Kidney capillary endothelial cell (primary cell): ENCODE measurements at places on chromosomes 4 and X.

DNA sequence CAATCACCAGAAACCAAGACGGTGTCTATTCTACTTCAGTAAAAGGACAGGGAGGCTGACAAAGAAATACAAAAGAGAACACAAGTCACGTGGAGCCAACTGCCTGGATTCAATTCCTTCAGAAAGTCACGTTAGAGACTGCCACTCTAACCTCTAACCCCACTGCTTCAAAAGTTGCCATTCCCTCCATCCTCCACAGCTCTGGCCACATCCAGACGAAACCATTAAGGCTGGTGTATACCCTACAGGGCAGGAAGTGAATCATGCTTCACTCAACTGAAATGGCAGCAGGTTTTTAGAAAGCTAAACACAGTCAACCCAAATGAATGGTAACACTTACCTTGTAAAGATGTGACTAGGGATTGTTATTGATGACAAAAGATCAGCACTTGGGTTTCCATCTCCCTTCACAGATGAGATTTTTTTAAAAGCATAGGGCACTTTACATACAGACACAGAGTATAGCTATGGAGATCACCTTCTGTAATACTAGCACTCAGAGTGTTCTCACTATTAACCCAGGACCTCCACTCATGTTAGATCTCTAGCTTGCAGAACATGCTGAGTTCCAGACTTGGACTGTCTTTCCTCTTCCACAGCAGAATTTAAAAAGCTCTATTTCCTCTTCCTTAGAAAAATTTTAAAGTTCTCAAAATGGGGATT, 37.4 kb downstream of the MAML3 start:
- DNase-seq, result peak; percentile 62

DNA sequence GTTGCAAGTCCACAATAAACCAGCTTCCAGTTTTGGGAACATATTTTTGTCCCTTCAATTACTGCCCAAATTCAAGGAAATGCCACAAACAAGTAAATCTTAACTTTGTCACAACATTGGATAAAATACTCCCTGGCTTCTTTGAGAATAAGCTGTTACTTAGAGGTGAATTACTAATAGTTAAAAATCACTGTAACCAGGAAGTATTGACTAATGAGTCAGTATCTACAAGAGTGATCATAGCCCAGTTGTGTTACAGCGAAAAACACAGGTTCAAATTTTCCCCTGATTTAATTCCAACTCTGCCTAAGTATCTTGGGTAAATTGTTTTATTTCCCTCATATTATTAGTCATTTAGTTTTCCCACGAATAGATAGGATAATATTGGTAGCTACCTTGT, 291.2 kb upstream of the PPARGC1A start:
- no peak for DNase-seq

GRCh38 chr4:34950926-34951325, 1293.4 kb downstream of the ARAP2 start:
- no peak for DNase-seq

DNA sequence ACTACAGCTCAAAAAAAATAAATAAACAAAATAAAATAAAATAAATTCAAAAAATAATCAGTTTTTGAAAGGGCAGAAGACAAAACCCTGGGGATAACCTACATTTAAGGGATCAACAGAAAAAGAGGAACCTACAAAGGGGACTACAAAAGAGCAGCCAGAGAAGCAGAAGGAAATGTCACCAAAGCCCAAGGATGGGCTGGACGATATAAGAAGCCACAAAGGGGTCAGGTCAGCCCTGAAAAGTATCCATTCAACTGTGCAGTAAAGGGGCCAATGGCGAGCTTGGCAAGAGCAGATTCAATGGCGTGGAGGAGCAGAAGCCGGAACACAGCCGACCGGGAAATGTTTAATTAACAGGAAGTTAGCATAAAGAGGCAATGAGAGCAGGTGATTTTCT, 16.9 kb downstream of the ACOT9 start:
- DNase-seq, result no peak

- no peak for DNase-seq
Observed at GRCh38 chr4:128907981-128908380, 98.5 kb downstream of the JADE1 start.

DNA sequence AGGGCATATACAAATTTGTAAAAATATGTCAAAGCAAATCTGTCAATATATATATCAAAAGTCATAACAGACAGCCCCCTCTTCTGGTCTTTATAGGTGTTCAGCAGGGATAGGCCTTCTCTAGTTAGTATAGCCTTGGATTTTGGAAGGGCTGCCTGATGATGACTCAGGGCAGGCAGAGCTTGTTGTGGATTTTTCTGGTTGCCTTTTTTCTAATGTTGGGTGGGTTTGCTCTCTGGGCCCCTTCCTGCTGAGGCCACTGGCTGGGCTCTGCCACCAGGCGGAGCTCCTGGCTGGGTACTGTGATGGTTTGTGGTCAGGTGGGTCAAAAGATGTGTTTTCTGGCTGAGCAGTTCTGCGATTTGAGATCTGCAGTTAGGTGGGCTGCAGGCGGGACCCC, 294.2 kb downstream of the GRIA2 start:
- no peak for DNase-seq

DNA sequence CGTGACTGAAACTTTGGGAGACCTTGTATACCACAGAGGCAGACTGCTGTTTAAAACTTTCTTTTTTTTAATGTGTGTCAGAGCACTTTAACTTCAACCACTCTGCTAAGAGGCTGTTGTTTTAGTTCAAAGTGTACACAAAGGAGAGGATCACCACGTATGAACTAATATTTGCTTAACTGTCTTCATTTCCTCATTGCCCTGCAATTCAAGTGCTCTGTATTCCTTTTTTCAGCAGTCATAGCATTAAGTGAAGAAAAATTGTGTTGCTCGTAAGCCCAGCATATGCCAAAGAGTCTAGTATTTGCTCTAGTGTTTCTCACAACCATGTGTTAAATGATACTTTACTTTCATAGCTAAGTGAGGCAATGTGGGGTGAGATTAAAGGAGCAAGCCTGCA, 63.0 kb upstream of the HHIP start:
- DNase-seq, result no peak

- no peak for DNase-seq
Observed at GRCh38 chrX:100969936-100970335, 428 bp downstream of the ARL13A start.

DNA sequence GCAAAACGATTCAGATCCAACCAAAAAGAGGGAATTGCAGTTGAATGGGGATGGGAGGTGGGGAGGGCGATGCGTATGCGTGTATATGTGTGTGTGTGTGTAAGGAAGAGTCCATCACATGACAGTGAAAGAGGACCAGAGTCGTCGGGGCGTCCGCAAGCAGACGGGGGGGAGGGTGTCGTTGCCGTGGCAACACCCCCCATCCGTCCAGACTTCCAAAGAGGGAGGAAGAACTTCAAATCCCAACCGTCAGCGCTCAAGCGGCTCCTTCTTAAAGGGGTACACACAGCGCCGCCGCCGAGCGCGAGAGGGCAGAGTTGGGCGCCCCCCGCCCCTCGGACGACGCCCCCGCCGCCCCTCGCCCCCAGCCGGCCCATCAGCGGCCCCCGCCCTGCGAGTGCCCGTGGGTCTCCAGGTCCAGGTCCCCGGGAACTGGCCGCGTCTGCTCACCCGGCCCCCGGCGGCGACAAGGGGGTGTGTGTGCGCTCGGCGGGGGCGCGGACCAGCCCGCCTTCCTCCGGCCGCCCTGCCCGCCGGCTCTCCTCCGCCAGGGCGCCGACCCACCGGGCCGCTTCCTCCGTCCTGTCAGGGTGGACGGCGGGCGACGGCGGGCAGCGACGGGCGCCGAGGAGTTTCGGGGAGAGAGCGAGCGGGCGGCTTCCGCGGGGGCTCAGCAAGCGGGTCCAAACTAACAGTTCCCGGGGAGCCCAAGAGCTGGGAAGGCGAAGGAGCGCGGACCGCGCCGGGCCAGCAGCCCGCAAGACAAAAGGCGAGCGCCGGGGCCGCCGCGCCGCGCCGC, 685 bp downstream of the LCORL start:
- peak; percentile 75 for DNase-seq

DNA sequence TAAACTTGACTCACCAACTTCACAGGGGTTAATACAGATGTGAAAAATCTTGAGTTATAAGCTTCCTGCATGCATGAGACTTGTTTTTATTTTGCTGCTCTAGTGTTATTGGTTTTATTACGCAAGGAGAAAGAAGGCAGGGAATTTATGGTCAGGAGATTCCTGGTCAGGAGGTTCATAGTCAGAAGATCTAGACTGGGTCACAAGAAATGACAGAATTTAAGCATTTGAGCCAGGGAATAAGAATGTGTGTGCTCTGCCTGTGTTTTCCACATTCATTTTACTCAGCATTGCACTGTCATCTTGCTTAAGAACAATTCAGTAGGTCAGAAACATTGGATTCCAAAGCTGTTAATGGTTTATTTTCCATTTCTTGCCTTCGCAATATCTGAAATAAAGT, 2522.1 kb downstream of the ARAP2 start:
- no peak for DNase-seq

DNA sequence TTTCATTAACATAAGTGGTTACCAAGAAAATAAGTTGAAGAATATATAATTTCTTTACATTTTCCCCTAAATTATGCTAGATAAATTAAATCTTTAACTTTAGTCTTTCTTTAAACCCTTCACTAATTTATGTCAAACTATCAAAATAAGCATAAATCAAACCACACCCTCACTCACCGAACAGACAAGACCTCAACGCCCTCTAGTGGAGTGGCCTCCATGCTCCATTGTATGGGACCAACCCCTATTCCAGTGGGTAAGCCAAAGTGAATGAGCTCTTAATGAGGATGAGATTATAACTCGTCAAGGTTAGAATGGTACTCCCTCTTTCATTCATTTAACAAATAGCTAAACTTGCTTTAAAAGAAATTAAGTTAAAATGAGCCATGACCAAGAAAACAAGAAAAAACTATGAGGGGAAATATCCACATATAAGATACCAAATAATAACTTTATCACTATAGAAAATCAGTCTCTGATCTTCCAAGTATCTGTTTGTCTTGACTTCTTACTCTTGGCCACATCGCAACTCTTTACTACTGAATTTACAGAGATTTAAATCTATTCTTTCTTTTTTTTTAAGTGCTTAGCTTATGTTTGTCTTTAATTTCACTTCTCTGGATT, 15.6 kb upstream of the BBS12 start:
- DNase-seq, result peak; percentile 56

- DNase-seq, result no peak
Observed at GRCh38 chr4:142741995-142742394, 104.1 kb downstream of the INPP4B start.

DNA sequence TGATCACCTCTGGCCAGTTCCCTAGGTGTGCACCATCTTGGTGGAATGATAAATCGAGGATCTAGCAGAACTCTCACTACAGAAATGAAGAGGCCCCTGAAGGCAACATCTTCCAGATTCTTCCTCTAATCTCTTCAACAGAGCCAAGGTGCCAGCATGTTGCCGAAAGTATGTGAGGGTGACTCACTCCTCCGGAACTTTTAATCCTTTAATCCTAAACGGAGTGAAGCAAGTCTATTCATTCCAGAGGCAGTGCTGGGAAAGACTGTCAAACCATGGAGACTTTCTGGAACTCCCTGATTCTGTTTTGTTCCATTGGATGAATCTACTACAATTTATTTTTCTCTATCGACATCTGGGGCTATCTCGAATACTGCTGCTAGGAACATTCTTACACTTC, 68.7 kb downstream of the SUPT20HL2 start:
- no peak for DNase-seq

DNA sequence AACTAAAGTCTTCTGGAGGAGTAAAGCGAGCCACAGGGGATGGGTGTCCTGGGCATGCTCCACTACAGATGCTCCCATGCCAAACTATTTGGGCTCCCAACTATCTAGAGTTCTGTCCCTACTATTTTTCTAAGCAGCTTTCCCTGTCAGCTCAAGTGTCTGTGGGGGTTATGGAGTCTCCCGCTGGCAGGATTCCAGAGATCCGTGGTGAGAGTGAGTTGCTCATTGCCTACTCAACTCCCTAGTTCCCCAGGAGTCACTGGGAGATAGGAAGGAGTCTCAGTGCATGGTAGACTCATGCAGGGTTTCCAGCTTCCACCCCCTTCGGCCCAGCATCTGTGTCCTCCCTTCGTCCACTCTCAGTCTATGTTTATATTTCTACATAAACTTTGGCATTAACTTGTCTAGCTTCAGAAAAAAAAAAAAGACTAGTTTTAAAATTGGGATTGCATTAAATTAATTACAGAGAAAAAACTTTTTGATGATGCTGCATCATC, 55.1 kb upstream of the INPP4B start:
- no peak for DNase-seq

DNA sequence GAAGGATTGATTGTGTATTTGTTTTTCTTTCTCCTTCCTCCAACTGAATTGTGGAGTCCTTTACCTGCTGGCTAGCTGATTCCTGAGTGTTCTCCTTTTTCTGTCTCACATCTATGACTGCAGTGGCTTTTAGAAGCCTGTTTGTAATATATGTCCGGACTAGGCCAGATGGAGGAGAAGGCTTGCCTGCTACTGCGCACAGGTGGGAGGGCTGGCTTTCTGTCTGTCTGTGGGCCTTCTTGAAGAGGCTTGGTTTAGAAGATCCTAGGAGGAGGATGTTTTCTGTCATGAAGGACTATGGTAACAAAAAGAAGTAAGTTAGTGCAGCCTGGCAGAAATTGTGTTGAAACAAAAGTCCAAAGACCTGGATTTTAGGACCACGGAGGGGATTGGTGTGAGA, 8.5 kb downstream of the PPP1R3F start:
- DNase-seq, result no peak

DNA sequence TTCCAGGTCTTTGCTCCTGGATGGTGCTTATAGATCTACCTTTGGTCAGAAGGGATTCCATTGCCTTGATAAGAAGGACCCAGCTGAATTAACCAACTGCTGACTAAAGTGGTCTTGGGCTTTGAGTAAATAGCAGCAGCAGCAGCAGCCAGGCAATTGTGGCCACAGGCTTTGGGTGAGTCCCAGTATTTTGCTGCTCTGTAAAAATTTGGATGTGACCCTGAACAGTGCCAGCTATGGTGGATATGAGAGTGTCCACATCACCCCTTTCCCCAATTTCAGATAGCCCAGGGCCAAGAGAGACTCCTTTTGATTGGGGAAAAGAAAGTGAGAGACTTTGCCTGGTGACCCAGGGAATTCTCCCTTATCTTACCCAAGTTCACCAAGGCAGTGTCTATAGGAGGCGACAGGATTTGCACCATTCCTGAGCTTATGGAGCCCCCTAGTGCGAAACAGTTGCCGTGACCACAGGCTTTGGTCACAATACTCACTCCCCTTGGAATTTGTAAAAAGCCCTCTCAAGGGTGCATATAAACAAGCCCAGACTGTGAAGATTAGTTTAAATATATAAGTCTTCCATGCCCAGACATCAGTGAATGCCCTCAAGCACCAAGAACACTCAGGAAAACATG, 518.0 kb downstream of the TMA16 start:
- no peak for DNase-seq

GRCh38 chrX:130893356-130894085, 9.5 kb downstream of the ENOX2 start:
- DNase-seq, result no peak

- DNase-seq, result no peak
Observed at GRCh38 chr4:173998471-173999144, 284.9 kb downstream of the FBXO8 start.

DNA sequence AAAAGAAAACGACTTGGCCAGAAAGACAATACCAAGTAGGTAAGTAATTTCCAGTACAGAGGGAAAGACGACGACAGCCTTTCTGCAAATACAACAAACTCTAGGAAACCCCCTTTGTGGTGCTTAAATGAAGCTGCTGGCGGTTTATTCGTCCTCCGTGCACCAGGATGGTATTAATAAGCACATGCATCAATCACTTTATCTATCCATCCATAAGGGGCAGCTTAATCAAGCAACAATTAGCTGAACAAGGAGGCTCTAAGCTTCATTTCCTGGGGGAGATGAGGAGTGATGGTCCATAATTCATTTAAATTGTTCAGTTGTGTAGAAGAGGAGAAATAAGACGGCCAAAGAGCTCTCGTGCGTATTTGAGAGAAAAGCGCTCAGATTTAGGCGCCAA, 26.2 kb downstream of the IRF2 start:
- no peak for DNase-seq

GRCh38 chr4:152273343-152273742, 262.5 kb downstream of the FBXW7 start:
- no peak for DNase-seq
